AG08395 (cell line): ENCODE measurements at places on chromosomes 13 and 19.
A peak's percentile ranks its signal among the peaks of the same experiment; 100 is the strongest.

- no peak for DNase-seq
These were observed 865.2 kb upstream of the SLC10A2 start for GRCh38 chr13:103931331-103931845.

DNA sequence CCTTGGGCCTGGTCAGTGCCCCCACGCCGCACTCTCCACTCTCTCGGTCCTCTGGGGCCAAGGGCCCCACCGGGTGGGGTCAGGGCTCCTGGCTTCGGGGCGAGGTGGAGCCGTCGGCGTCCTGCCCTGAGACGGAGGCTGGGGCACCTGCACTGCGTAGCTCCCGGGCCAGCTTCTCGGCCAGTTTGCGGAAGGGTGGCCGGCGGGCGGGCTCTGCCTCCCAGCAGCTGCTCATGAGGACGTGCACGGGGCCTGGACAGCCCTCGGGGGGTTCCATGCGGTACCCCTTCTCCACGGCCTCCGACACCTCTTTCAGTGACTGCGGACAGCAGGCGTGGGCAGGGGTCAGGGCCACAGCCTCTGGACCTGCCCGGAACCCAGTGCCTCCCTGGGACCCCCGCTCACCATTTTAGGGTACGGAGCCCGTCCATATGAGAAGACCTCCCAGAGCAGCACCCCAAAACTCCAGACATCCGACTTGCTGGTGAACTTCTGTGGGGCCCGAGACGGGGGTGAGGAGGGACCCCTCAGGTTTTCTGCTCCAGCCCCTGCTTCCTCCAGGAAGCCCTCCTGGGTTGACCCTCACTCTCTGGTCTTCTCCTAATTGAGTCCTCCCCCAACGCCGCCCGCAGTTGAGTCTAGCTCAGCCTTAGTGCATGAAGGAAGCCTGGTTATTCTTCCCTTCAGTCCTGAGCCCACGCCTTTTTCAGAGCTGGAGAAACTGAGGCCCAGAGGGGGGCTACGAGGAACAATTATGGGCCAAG is 6.3 kb upstream of the RAX2 start:
- no peak for DNase-seq

DNA sequence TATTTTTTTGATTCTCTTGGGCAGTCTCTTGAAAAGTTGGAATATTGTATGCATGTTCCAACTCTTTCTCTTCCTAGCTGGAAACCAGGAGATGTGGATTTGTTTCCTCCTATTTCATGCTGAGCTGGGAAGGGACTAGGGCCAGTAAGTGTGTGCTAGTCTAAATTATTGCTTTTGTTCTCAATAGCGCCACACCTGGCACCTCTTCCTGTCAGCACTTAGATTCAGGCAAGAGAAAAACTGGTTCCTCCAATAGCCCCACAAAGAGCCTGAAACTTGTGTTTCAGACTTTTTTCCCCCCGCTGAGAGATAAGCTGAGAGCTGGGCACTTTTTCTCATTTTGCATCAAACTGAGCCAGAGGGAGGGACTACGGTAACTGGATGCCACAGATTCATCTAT is 353.4 kb downstream of the OLFM4 start:
- no peak for DNase-seq

GRCh38 chr19:10538204-10538983 is 5.3 kb upstream of the ATG4D start:
- no peak for DNase-seq

- DNase-seq, result no peak
These were observed 26.5 kb downstream of the ANKRD10 start for GRCh38 chr13:110888390-110888789.

GRCh38 chr13:99028890-99029289 is 51.0 kb upstream of the DOCK9 start:
- DNase-seq, result no peak

DNA sequence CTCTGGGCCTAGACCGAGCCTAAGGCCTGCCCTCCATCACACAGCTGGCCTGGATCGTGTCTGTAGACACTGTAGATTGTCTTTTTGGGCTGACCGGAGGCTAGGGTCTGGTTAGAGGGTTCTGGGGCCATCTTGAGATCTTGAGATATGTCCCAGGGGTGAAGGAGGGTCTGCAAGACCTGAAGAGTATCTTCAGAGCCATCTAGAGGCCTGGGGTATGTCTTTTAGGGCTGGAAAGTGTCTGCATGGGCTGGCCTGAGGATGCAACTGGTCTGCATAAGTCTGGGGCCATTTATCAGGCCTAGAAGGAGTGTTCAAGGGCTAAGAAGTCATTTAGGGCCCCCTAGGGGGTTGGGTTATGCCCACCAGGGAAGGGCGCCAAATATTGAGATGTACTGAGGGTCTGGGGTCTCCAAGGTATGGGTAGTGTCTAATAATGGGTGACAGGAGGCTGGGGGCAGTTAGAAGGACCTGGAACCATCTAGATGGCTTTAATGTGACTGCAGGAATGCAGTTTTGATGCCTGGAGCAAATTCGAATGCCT is 555 bp downstream of the SCAF1 start:
- no peak for DNase-seq

DNA sequence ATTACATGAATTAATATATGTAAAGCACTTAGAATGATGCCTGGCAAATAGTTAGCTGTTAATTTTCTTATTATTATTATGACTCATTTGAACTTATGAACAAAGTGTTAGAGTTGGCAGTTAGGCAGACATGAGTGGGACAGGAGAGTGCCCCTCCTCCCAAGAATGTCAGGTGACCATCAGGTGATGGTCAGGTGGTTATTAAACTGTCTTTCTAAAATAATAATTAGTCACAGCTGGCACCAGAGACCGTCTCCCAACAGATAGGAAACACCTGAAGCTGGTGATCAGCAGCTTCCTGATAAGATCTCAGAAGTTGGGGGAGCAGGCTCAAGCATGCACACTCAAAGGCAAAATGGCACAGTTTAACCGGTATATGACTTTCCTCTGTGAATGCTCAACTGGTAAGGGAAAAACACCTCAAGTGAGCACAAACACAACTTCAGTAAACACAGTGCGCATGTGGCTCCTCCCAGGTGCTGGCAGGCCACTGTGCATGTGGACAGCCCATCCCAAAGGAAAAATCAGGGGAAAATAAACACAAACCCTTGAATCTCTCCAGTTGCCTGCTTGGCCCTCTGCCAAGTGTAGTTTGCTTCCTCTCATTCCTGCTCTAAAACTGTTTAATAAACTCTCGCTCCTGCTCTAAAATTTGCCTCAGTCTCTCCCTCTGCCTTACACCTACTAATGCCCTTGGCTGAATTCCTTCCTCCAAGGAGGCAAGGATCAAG is 54.0 kb downstream of the FLT1 start:
- DNase-seq, result no peak

- no peak for DNase-seq
These were observed 1.3 kb downstream of the RAB3D start for GRCh38 chr19:11338121-11338520.

GRCh38 chr19:17406046-17406886 is 836 bp upstream of the BST2 start:
- DNase-seq, result no peak

DNA sequence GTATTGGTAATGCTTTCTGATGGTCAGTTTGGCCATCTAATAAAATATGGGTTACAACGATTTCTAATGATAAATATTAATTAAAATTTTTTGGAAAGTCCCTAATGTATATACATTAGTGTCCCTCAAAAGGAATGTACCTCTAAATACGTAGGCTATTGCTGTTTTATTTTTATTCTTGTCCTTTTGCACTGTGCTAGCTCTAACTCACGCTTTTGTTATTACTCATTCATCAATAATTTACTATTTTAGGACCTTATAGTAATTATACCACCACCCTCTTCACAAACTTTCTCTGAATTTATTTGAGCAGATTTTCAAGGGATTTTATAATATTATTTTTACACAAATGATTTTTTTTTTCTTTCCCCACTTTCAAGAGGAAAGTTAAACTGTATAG is 795.9 kb upstream of the PCDH9 start:
- no peak for DNase-seq

- DNase-seq, result no peak
These were observed 5.4 kb upstream of the NDUFB7 start for GRCh38 chr19:14577264-14577663.

- peak; percentile 40 for DNase-seq
These were observed 427 bp downstream of the RTBDN start for GRCh38 chr19:12833738-12834565.

DNA sequence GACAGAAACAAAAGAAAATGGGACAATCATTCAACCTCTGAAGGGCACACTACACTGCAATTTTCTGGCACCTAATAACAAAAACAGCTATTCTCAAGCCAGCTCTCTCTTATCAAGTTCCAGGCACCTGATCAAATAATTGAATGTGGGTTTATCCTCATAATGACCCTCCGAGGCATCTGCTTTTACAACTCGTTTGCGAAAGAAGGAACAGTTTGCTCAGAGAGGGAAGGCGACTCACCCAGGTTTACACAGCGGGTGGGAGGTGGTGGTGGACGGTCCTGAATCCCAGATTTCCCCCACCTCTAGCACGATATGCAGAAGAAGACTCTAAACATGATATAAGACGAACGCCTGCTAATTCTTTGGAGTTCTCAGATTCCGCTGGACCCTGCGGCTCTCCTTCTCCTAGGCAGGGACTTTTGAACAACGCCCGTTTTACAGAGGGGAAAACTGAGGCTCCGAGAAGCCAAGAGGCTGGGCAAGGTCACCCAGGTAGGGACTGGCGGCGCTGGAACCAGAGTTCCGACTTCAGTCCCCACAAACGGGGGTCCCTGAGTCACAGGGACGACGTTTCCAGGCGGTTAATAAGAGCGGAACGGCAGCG is 641 bp downstream of the SGTA start:
- DNase-seq, result no peak

GRCh38 chr19:13037161-13037560 is 41.9 kb downstream of the NFIX start:
- peak; percentile 81 for DNase-seq

- no peak for DNase-seq
These were observed 8.0 kb downstream of the ZNF551 start for GRCh38 chr19:57689750-57690149.

DNA sequence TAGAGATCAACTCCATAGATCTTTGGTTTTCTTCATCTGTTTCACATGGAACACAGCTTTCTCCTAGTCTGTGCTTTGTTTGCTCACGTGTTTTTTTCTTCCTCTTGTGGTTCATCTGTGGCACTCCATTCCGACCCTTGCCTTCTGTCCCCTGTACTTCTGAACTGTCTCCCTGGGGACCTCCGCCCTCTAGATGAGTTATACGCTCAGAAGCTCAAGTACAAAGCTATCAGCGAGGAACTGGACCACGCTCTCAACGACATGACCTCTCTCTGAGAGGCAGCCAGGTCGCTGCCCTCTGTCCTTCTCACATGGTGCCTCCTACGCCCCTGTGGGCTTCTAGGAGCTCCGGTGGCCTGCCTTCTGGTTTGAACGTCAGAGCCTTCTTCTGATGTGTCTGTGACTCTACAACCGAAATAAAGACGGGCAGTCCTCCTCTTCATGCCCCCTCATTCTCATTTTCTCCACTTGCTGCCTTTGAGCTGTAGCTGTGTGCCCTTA is 16.6 kb upstream of the RAB8A start:
- no peak for DNase-seq

DNA sequence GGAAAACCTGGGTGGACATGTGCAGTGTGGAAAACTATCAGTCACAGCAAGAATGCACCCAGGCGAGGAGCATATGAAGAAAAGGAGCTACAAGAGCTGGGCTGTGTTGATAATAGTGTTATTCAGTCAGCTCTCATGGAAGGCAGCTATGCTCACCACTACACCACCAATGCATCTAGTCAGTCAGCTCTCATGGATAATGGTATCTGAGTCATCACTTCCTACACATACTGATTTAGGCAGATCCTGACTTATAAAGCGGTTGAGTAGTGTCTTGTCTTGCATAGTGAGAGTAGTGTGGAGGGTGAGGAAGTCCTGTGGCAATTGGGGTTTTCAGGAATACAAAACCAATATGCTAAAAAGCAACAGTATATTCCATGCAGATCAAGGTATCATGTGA is 9.1 kb upstream of the ZNF160 start:
- DNase-seq, result no peak

DNA sequence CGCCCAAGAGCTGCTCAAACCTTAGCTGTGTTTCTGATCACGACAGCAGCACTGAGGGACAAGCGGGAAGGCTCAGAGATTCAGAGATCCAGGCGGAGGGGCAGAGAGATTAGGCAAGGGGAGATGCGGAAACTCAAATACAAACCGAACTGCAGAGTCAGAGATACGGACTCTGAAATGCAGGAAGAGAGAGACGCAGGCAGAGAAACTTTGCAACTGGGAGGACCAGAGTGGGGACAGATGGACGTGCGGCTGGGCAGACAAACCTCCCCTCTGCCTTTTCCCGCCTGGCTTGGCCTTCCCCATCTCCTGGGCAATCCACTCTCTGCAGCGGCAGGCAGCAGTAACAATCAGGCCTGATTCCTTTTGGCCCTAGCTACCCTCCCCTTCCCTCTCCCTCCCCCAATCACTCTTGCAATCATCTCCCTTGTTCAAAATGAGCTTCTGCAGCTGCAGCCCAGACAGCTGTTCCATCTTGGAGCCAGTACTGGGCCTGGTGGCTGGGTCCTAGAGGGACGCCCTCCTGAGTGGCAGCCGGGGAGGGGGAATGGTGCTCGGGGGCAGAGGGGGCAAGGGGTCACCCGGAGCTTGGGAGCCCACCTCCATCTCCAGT is 29.7 kb downstream of the OLFM2 start:
- no peak for DNase-seq

GRCh38 chr13:86856991-86857390 is 814.2 kb upstream of the SLITRK5 start:
- DNase-seq, result no peak

DNA sequence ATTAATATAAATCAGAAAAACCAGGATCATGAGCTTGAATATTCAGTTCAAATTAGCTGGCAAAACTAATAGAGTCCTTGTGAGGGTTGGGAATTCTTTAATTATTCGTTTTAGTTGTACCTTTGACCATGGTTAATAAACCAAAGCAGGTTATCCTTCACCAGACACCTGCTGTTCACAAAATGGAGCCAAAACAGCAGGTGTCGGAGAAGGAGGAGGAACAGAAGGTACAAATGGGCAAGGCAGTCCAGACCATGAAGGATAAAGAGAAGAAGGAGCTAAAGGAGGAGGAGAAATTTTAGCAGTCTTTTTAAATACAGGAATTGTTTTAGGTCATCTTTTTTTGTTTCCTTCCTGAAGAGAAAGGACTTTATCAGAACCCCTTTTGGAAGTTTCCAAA is 106.1 kb downstream of the NHLRC3 start:
- DNase-seq, result no peak
